ENCODE measurements at places on chromosomes 6 and 20. TPM values are rescaled to one million over a fixed set of nuclear protein-coding genes. Genes with fewer than 3 reads are reported as not detected.

DNA sequence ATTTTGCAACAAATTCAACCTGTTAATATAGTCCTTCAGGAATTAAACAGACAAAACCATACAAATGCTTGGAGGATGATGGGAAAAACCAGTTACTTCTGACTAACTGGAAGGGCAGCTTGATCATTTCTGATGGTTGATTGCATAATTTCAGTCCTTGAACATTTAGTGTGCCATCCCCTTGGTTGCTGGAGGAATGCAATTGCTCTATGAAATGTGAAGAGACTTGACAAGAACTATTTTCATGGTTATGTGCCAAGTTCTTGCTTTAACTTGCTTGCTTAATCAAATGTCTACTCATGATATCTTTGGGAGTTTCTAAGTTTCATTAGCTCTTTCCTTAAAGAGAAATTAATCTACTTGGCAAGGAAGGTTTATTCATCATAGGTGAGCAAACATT is 45.2 kb downstream of the ANKEF1 start:
- no peak overlapping the region for H3K4me3 ChIP-seq
- DNase-seq = no peak
- H3K27me3 ChIP-seq = peaks cover 10% of the 10 kb centered on the region

DNA sequence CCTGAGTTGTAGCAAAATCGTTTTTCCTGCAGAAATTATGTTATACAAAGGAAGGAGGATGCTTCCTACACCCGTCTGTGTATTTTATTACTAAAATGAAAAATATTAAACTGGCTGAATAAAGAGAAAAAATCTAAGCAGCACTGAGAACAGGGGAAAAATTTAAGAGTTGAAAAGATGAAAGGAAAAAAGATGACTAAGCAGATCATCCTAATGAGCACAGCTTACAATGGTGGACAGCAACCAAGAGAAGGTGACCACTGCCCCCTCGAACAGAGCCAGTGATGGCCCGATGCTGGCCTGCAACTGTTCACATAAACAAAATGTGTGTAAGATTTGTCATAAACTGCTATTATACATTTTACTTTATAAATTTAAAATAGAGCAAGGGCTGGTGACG is 4.2 kb downstream of the PROKR2 start:
- no peak overlapping the region for H3K27ac ChIP-seq
- peaks cover 56% of the 10 kb centered on the region for H3K27me3 ChIP-seq
- H3K4me3 ChIP-seq = no peak overlapping the region
- no peaks in the 10 kb centered on the region for H3K36me3 ChIP-seq
- peaks cover 4% of the 10 kb centered on the region for H3K4me1 ChIP-seq
- no peak for DNase-seq

GRCh38 chr20:14955399-14955798 is 618.0 kb upstream of the FLRT3 start:
- no peak for DNase-seq
- no peaks in the 10 kb centered on the region for H3K27me3 ChIP-seq
- no peaks in the 10 kb centered on the region for H3K36me3 ChIP-seq
- no peak overlapping the region for H3K4me3 ChIP-seq
- no peak overlapping the region for H3K27ac ChIP-seq

DNA sequence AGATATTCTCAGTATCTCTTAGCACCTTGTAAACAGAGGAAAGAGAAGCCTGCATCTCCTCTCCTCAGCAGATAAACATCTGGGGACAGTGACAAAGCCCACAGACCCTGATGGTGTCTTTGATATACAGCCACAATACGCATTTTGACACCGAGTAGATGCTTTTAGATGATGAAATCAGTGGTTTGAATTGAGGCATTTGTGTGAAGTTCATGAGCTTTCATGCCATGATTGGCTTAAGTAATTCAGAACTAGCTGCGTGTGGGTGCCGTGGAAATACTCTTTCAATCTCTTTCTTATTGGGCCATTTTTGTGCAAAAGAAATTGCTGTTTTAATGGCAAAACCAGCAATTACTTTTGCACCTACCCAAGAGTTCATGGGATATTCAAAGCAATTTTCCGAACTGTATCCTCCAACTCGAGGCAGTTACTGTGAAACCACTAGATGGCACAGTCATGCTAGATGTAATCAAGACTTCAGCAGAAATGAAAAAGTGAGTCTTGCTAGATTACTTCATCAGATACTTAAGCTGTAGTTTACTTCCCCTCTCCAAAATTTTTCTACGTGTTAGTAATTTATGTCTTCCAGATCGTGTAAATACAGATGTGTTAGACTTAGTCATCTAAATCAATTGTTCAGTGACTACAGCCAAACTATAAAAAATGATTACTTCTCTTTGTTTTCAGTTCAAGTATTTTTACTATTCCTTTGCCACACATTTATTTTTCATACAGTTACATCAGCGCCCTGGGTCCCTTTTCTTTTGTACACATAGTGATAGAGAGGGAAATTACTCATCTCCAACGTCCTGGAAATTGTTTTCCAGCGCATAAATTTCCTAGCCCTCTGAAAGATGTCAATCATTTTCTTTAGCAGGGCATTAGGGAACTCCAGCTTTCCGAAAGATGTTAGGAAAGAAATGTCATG is 49.4 kb downstream of the IYD start:
- peak; percentile 16 for DNase-seq
- H3K27me3 ChIP-seq = peaks cover 20% of the 10 kb centered on the region
- H3K4me3 ChIP-seq = peak overlapping the region; percentile 72
- peaks cover 1% of the 10 kb centered on the region for H3K36me3 ChIP-seq
- peak overlapping the region; percentile 86 for H3K27ac ChIP-seq
- peaks cover 16% of the 10 kb centered on the region for H3K4me1 ChIP-seq

- H3K4me1 ChIP-seq = peaks cover 82% of the 10 kb centered on the region
- H3K36me3 ChIP-seq = peaks cover 65% of the 10 kb centered on the region
- peak overlapping the region; percentile 90 for H3K4me3 ChIP-seq
- H3K27me3 ChIP-seq = no peaks in the 10 kb centered on the region
- H3K27ac ChIP-seq = peak overlapping the region; percentile 98
Observed at GRCh38 chr20:53581444-53582250, 12.0 kb downstream of the ZNF217 start.

- H3K27me3 ChIP-seq = no peaks in the 10 kb centered on the region
- H3K27ac ChIP-seq = peak overlapping the region; percentile 2
- peaks cover 39% of the 10 kb centered on the region for H3K4me1 ChIP-seq
- no peak overlapping the region for H3K4me3 ChIP-seq
- DNase-seq = peak; percentile 38
Observed at GRCh38 chr6:133983099-133983939, 30.3 kb downstream of the TBPL1 start.

- H3K27ac ChIP-seq = no peak overlapping the region
- no peak overlapping the region for H3K4me3 ChIP-seq
- no peak for DNase-seq
- H3K27me3 ChIP-seq = no peaks in the 10 kb centered on the region
Observed at GRCh38 chr20:40812415-40812925, 123.4 kb upstream of the MAFB start.

DNA sequence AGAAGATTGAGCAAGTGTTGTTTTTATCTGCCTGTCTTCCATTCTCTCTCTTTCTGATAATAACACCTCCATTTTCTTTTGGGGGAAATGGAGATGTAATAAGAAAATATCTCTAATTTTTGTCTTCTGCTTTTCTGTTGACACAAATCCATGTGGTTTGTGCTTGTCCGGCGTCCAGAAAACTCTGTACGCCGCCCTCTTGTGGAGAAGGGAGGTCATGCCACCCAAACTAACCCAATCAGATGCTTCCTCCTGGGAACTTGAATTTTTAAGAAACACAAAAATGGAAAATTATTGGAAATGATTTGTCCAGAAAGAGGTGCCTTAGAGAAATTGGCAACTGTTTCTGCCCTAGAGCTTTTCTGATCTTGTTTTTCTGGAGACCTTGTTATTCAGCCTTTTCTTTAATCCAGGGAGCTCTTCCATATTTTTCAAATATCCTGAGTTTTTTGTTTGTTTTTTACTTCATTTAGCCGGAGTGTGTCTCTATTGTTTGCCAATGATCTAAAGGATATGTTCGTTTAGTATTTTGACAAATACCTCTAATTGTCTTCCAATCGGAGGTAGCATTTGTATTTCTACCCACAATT is 17.8 kb upstream of the FNDC1 start:
- no peak overlapping the region for H3K4me3 ChIP-seq
- DNase-seq = peak; percentile 39
- no peak overlapping the region for H3K27ac ChIP-seq
- no peaks in the 10 kb centered on the region for H3K27me3 ChIP-seq

DNA sequence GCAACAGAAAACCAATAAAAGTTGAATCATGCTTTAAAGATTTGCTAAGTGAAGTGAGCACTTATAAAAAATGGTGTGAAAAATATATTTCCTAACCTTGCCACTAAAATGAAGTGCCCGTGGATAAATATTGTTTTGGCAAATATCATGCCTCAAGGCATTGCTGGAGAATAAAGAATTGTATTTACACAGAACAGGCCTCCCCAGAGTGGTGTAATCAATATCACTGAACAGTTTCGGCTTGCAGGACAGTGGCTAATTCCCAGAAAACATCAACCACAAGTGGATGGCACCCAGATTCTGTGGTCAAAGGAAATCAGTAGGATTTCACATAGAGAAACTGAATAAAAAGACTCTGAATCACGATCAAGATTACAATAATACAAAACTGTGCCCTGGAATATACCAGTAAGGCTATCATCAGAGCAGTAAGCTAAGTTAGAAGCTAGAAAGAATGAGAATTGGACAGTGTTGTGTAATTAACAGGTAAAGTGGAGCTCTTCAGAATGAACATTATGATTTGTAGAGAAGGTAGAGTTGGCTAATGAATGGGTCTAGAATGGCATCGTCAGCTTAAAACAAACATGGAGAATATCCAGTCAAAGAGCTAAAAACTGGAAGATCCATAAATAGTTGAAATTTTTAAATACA is 1026.9 kb upstream of the ADGRB3 start:
- no peaks in the 10 kb centered on the region for H3K27me3 ChIP-seq
- no peak overlapping the region for H3K4me3 ChIP-seq
- H3K36me3 ChIP-seq = no peaks in the 10 kb centered on the region
- DNase-seq = no peak
- no peaks in the 10 kb centered on the region for H3K4me1 ChIP-seq
- no peak overlapping the region for H3K27ac ChIP-seq

DNA sequence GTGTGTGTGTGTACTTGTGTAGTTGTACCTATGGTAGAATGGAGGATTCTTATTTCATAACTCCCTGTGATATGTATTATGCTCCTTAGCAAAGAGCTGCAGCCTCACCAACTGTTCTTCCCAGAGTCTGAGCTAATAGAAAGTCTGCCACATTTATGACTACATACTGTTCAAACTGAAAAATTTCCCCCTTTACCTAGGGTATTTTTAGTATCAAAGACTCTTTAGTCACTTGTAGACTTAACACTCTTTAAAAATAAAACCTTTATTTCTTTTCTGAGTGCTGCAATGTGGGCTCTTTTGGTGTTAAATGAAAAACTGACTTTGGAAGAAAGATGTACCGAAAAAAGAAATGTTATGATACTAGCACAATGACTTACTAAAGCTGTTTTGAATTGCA is 39.6 kb upstream of the HS3ST5 start:
- no peaks in the 10 kb centered on the region for H3K4me1 ChIP-seq
- H3K27me3 ChIP-seq = no peaks in the 10 kb centered on the region
- no peaks in the 10 kb centered on the region for H3K36me3 ChIP-seq
- no peak overlapping the region for H3K4me3 ChIP-seq
- DNase-seq = no peak
- H3K27ac ChIP-seq = no peak overlapping the region

GRCh38 chr6:51411496-51412125 is 592.9 kb downstream of the TFAP2B start:
- no peak overlapping the region for H3K27ac ChIP-seq
- no peaks in the 10 kb centered on the region for H3K4me1 ChIP-seq
- no peaks in the 10 kb centered on the region for H3K36me3 ChIP-seq
- DNase-seq = no peak
- H3K4me3 ChIP-seq = no peak overlapping the region

BIRC7 gene
- total RNA-seq = 0.23 TPM

RBPJL gene
- total RNA-seq = not detected

C6orf132 gene
- total RNA-seq = 0.18 TPM

WFDC2 gene
- total RNA-seq = 0.98 TPM

ZNF217 gene
- 59.0 TPM for total RNA-seq

AVP gene
- not detected for total RNA-seq

SLC24A3 gene
- not detected for total RNA-seq
